ENCODE measurements at places on chromosomes 16 and 17. TPM values are rescaled to one million over a fixed set of nuclear protein-coding genes. Genes with fewer than 3 reads are reported as not detected.

Gene LGALS9B
- not detected for total RNA-seq

Gene EFTUD2
- total RNA-seq: 71.9 TPM

Gene SMIM36
- total RNA-seq: not detected

Gene OTOA
- total RNA-seq: not detected

Gene SLC6A4
- total RNA-seq: not detected

Gene SRRM2
- total RNA-seq: 615 TPM

Gene TEX14
- 0.08 TPM for total RNA-seq

Gene SEPTIN12
- not detected for total RNA-seq

Gene DGKE
- total RNA-seq: 6.8 TPM

Gene KRTAP9-8
- total RNA-seq: not detected

Gene CACNA1H
- total RNA-seq: 55.9 TPM

Gene RNF222
- total RNA-seq: not detected

All from chondrocyte (in vitro differentiated cells).